ENCODE measurements at places on chromosomes 11 and 22. TPM values are rescaled to one million over a fixed set of nuclear protein-coding genes. Genes with fewer than 3 reads are reported as not detected.

The SMCO4 gene
- 55.3 TPM for total RNA-seq

GRCh38 chr11:97890466-97890865, 1130.3 kb upstream of the CNTN5 start:
- H3K27me3 ChIP-seq = no peaks in the 10 kb centered on the region
- H3K27ac ChIP-seq = no peak overlapping the region
- no peaks in the 10 kb centered on the region for H3K36me3 ChIP-seq
- no peak overlapping the region for H3K4me3 ChIP-seq
- DNase-seq = no peak

DNA sequence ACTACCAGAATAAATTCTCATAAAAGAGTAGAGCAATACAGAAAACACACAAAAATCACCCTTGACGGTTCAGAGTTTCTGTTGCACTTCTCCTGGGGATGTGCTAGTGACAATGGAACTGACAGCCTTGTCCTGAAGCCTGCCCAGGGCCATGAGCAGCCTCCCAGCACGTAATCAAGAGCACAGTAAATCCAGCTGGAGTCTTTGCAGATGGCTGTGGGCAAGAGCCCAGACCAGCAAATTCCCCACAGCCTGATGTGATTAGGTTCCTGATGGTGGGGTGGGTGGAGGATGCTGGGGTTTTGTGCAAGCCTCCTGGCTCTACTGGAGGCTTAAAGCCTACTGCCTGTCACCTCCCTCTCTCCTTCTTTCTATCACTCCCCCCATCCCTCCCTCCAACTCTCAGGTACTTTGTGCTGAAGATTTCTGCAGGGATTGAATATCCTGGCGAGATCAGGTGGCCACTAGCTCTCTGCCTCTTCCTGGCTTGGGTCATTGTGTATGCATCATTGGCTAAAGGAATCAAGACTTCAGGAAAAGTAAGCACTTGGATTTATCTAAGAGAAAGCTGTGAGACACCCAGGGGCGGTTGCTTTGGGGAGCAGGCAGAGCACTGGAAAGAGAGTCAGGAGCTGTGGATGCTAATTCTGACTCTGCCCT, 18.1 kb downstream of the SLC6A5 start:
- no peaks in the 10 kb centered on the region for H3K36me3 ChIP-seq
- peaks cover 11% of the 10 kb centered on the region for H3K27me3 ChIP-seq
- no peak overlapping the region for H3K27ac ChIP-seq
- no peak for DNase-seq
- H3K4me1 ChIP-seq = no peaks in the 10 kb centered on the region

DNA sequence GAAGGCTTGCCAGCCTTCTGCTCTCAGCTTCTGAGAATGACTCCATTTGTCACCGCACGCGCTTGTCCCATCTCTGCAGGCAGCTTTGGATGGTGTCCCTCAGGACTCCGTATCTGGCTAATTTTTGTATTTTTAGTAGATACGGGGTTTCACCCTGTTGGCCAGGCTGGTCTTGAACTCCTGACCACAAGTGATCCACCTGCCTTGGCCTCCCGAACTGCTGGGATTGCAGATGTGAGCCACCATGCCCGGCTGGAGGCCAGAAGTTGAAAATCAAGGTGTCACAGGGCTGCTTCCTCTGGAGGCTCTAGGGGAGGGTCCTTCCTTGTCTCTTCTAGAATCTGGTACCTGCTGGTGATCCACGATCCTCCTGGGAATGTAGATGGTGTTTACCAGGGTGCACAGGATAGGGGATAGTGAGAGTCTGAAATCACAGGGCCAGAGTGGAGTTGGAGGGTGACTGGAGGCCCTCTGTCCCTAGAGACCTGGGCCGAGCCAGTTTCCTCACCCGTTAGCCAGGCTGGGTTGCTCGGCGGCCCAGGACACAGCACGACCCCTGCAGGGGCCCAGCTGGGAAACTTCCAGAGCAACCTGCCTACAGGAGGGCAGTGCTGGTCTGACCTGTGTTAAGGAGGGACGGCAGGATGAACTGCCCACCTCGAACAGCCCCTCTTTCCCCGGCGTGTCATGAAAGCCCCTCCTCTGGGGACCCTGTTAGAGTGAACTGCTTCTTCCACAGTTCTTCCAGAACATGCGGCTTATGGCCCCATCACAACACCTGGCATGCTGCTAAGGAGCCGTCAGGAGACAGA, 48.9 kb upstream of the SHANK2 start:
- no peaks in the 10 kb centered on the region for H3K4me1 ChIP-seq
- no peak for DNase-seq
- no peaks in the 10 kb centered on the region for H3K27me3 ChIP-seq

All from activated CD4-positive, alpha-beta memory T cell treated with anti-CD3 and anti-CD28 coated beads, Interleukin-2, amount 10 ng/mL, durations not matched to agents 7 days and 5 days (primary cell).